ENCODE measurements at places on chromosomes 11 and 22.

GRCh38 chr11:96940227-96940626, 550.4 kb downstream of the JRKL start:
- no peak for DNase-seq

GRCh38 chr11:78048561-78048960, 15.1 kb upstream of the THRSP start:
- no peak for DNase-seq

GRCh38 chr11:75896843-75897419, 81.9 kb downstream of the UVRAG start:
- no peak for DNase-seq

DNA sequence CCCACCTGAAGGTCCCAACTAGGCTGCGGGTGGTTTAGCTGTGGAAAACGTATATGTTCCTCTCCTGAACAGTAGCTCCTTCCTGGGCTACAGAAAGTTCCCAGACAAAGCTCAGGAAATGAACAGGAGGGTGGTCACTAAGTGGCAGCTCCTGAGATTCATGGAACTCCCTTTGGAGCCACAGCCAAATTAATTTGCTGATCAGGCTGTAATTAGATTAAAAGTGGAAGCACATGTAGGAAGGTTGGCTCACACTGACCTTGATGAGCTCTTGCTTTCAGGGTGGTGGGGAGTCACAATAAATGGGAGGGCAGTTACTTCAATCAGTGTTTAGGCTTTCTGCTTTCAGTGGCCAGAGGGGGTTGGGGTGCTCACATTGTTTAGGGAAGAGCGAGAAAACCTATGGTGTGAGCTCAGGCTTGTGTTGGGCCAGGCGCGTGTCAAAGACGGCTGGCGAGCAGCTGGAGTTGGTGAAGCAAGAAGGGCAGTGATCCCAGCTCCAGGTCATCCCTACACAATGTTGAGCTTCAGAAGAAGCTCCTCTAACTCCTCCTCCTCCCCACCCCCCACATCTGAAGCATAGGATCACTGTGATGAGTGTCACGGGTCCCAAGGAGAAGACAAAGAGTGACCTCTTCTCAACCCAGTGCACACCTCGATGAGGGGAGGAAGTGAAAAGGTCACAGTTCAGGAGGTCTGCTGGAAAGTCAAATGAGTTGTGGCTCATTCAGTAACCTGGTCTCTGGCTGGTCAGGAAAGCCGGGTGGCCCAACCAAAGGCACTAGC, 42.5 kb downstream of the CLPB start:
- no peak for DNase-seq

GRCh38 chr11:118876286-118876685, 7.4 kb upstream of the CXCR5 start:
- DNase-seq = no peak

GRCh38 chr11:84608837-84609196, 1018.3 kb downstream of the DLG2 start:
- no peak for DNase-seq

DNA sequence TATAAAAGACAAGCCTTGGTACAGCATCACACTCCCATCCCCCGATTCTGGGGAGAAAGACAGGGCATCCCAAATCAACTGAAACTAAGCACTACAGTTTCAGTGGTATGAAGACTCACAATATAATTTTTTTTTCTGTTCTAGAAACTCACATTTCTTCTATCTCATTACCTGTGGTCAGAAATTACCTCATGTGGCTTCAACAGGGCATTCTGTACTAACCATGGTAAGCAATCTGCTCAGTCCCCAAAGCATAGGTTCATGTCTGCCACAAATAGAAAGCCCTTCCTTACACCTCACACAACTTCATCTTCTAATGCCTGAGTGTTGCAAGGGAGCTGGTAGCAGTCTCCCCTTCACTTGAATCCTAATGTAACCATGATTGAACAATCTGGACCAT, 147.4 kb upstream of the POU2AF2 start:
- DNase-seq = no peak

- no peak for DNase-seq
These were observed 96.1 kb upstream of the CD44 start for GRCh38 chr11:35042913-35043312.

GRCh38 chr11:57641011-57641807, 8.5 kb downstream of the YPEL4 start:
- no peak for DNase-seq

GRCh38 chr11:61626580-61627380, 45.9 kb upstream of the SYT7 start:
- no peak for DNase-seq

DNA sequence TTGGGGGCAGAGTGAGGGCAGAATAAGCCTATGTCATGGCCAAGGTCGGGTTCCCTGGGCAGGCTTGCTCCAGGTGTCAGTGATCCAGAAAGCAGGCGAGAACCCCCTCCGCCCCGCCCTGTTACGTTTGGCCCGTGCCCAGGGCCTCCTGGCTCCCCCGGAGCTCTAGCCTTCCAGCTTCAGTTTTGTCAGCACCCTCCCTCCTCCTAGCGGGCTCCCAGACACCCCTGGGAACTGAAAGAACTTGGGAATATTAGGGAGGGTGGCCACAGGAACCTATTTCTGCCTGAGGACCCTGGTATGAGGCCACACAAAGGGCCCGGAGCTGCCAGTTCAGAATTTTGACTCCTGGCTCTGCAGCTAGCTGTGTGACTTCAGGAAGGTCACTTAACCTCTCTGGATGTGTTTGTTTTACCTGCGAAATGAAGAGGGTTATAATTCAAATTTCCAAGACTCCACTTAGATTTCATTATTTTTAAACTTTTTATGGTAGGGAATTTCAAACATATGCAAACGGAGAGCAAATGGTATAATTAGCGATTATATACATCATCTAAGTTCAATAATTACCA, 1.2 kb downstream of the TUBA8 start:
- no peak for DNase-seq

- no peak for DNase-seq
These were observed 68.9 kb downstream of the MTMR3 start for GRCh38 chr22:29951791-29952413.

GRCh38 chr22:20748731-20749428, 25.0 kb upstream of the SERPIND1 start:
- DNase-seq = no peak

GRCh38 chr22:37498289-37498909, 12.2 kb upstream of the MFNG start:
- no peak for DNase-seq

DNA sequence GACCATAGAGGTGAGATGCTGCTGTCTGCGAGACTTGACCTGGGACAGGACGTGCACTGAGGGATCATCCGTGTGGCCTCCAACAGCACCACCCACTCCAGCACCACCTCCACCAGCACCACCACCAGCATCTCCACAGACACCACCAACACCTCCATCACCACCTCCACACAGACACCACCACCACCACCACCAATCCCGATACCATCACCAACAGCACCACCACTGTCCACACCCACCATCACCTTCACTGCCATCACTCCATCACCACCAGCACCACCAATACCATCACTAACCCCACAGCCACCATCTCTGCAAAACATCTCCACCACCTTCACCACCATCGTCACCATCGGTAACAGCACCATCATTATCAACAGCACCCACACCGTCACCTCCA, 26.6 kb upstream of the SLC22A12 start:
- DNase-seq = no peak

- no peak for DNase-seq
These were observed 161.5 kb upstream of the BLID start for GRCh38 chr11:122277493-122277892.

DNA sequence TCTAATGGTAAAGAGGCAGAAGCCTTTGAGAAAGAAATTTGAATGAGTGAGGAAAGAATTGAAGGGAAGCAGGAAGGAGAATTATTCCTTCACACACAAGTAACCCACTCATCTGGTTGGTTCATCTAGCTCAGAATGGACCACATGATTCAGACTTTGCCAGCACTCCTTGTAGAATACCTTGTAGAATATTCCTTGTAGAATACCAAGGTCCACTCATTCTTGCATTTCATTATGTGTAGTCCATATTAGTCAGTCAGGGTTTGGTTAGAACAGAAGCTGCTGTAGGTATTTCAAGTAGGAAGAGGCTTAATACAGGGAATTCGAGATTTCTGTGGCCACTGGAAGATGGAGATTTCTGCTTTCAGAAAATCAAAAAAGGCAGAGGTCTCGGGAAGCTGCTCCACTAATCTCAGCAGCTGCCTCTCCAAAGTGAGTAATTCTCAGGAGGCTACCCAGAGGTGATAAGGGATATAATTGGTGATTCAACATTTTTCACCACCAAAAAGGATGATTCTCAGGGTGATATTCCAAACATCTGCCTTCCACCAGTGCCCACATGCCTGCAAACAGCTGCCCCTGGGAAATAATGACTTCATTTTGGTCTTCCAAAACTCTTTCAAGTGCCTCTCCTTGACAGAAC, 329.1 kb downstream of the TMEM135 start:
- no peak for DNase-seq

DNA sequence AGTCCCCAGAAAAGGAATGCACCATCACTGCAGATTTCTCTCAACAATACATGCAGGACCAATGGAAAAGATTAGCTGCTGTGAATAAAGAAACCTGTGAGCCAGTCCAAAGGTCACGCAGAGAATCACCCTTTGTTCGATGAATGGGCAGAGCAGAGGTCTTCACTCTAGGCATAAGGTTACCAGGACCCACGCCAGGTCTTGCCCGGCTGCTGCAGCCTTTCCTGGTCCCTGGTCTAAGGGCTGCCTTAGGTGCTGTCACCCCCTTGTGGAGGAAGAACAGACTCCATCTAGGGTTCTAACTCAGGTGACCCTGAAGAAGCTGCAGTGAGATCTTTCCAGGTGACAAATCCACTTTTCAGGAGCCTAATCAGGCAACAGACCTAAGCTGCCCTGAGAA, 29.0 kb upstream of the NAP1L4 start:
- DNase-seq = no peak

GRCh38 chr22:26367402-26368245, 61.4 kb upstream of the ASPHD2 start:
- DNase-seq = no peak

GRCh38 chr11:45655347-45655756, 10.1 kb downstream of the CHST1 start:
- DNase-seq = no peak

GRCh38 chr11:64241491-64242374, 838 bp downstream of the FKBP2 start:
- DNase-seq = no peak

GRCh38 chr11:71238285-71238875, 14.0 kb downstream of the SHANK2 start:
- DNase-seq = no peak

DNA sequence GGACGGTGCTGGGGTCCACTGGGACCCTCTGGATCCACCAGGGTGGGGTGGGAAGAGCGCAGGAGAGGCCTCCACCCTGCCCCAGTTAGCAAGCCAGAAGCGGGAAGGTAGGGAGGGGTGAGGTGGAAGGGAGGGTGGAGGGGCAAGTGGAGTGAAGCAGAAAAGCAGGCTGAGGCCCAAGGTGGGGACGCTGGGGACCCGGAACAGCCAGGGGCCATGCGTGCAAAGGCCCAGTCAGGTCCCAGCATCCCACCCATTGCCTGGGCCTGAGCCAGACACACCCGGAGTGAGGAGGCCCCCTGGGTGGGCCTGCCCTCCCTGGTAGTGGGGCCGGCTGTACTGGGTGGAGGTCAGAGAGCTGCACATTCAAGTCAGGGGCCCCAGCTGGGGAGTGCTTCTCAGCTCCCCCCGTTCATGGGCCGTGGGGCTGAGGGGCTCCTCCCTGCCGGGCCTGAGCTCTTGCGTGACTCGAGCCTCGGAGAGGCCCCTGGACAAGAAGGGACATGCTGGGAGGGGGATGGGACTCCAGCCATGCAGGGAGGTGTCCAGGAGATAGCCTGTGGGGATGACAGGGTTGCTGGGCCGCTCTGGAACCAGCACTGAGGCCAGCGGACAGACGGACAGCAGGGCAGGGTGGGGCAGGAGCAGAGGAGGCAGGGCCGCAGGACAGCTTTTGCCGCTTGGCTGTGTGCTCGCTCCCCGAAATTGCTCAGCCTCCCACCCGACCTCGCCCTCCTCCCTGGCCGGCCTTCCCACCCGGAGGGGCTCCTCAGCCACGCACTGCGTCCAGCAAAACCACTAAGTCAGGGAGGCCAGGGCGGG, 7.7 kb downstream of the TNNT3 start:
- DNase-seq = no peak

GRCh38 chr11:134725716-134726639, 313.9 kb upstream of the B3GAT1 start:
- no peak for DNase-seq

DNA sequence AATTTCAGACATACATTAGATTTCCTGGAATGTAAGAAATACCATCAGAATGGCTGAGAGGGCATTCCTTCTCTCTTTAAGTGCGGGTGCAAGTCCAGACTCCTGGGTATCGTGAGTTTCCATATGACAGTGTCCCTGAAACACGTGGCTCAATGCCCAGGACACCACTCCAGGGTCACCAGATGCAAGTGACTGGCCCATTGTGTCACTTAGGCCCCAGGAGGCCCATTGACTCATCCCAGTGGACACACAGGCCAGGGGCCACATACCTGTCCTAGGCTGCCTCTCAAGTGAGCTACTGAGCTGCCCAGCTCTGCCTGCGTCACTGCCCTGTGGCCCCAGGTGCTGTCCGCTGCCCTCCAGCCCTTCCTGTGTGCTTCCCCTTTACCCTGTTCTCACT, 18.5 kb downstream of the FBLN1 start:
- no peak for DNase-seq

GRCh38 chr11:32348502-32348901, 86.8 kb downstream of the WT1 start:
- DNase-seq = no peak

GRCh38 chr11:66880496-66881450, 23.9 kb downstream of the LRFN4 start:
- no peak for DNase-seq

DNA sequence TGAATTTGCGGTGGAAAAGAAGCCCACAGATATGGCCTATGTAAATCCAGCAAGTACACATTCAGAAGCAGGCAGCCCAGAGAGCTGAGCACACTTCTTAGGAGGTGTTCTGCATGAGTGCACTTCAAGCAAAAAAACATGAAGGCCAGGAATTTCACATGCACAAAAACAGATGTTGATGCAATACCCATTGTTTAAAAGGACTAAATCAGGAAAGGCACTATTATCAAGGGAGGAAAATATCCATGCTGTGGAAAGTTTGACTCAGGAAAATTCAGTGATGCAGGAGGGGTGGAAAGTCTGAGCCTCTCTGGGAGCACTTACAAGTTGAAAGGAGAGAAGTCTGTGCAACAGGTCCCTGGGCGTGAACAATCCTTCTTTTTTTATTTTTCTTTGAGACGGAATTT, 15.8 kb upstream of the CARS1 start:
- no peak for DNase-seq

GRCh38 chr11:132607575-132607974, 924.7 kb downstream of the OPCML start:
- DNase-seq = no peak

- DNase-seq = no peak
These were observed 5.9 kb upstream of the ARL14EP start for GRCh38 chr11:30317030-30317429.

DNA sequence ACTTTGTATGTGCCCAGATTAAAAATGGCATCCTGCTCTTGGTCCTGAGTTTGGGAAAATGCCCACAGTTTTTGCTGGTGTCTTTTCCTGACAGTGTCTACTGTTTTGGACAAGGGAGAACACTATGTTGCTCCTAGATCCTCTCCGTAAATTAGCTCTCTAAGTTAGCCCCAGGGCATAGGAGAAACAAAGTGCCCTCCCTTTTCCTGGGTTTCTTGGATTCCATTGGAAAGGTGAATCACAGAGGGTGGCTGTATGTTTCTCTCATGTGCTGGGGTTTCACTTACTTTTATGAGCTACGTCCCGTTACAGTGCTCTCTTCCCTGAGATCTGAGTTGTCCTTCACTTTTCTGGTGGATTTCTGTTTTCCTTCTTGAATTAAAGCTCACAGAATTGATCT, 782.8 kb downstream of the CNTN5 start:
- DNase-seq = no peak

Data from cortex of kidney (tissue), 1 donor.